Stimulated activated CD4-positive, alpha-beta T cell treated with anti-CD3 and anti-CD28 coated beads, TNF-alpha, amount 100 ng/mL, for 24 hours (primary cell): ENCODE measurements at places on chromosomes 11 and 22.

GRCh38 chr11:120793150-120793549 is 230.8 kb upstream of the TBCEL start:
- no peak for DNase-seq

DNA sequence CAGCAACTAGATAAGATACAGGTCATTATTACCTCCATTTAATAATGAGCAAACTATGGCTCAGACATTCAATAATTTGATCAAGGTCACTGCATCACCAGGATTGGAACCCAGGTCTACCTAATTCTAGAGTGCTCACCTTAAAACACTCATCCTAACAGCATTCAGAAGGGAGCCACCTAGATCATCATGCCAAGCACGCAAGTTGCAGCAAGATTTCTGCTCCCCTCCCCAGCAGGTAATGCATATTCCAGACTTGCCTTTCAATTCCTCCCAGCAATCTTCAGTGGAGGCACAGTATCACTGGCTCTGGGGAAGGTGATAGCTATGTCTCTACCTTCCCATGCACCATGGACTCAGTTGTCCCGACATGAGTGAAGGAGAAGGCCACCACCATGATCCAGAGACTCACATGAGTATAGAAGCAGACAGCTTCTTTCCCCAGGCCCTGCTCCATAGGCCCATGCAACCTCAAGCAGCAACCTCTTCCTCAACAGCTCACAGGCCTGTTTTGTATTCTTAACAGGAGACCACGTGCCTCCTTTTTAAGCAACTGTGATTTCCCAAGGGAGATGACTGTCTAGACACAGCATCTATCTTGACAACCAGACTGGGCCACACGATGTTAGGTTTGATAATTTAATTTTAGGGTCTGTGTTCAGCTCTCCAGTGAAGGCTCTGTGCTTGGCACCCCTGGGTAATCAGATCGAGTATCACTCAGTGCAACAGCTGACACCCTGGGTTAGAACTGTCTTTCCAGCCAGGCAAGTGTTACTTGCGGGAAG is 36.4 kb downstream of the RAB30 start:
- no peak for DNase-seq

DNA sequence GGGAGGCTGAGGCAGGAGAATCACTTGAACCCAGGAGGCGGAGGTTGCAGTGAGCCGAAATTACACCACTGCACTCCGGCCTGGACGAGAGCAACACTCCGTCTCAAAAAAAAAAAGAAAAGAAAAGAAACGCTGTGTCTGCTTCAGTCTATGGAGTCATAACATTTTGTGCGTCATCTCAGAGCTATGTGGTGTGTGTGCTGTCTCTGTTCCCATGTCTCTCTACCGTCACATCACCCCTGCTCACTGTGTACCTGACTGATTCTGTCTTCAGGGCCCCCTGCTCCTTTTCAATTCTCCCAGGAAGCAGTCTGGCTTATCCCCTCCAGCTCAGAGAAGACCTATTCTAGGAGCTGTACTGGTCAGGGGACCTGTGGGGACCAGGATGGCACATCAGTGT is 7.0 kb downstream of the BACE1-AS start:
- DNase-seq, result no peak

DNA sequence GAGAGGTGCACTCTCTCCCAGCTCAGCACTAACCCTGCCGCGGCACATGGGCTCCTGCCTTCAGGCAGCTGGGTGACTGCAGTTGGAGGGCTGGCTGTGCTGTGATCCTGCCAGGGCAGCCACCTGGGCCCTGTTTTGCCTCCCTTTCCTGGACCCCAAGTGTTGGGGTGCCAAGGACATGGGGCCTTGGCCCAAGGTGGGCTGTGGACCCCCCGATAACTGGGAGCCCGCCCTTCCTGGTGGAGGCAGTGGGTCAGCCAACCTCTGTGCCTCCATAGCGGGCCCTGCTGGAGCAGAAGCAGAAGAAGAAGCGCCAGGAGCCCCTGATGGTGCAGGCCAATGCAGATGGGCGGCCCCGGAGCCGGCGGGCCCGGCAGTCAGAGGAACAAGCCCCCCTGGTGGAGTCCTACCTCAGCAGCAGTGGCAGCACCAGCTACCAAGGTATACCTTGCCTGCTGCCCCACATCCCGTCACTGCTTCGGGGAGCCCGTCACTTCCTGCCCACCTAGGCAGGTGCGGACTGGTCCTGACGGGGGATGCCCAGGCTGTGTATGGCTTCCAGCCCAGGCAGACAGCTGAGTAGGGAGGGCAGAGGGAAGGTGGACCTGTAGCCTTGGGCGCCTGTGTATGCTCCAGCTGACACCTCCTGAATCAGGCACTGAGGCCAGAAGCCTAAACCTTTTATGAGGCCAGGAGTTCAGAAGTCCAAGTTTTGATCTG is 8.9 kb downstream of the TUB start:
- DNase-seq, result no peak

GRCh38 chr11:131204765-131205380 is 165.5 kb upstream of the NTM start:
- no peak for DNase-seq

DNA sequence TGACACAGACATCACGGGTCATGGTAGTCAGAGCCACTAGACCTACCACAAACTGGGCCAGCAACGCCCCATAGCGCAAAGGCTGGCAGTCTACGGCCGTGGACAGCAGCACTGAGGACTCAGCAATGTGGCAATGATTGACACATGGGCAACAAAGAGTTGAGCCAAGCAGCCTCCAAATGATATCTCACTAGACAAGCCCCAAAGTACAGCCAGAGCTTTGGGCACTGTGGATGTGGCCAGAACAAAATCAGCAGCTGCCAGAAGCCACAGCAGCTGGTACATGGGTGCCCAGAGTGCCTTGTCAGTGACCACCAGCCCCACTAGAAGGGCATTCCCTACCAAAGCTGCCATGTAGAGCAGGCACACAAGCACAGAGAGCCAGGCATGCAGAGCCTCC is 11.2 kb upstream of the UBQLNL start:
- no peak for DNase-seq

- DNase-seq, result no peak
Observed at GRCh38 chr11:80309301-80309700, 868.5 kb upstream of the TENM4 start.

- DNase-seq, result no peak
Observed at GRCh38 chr11:109486129-109486528, 64.1 kb downstream of the C11orf87 start.

DNA sequence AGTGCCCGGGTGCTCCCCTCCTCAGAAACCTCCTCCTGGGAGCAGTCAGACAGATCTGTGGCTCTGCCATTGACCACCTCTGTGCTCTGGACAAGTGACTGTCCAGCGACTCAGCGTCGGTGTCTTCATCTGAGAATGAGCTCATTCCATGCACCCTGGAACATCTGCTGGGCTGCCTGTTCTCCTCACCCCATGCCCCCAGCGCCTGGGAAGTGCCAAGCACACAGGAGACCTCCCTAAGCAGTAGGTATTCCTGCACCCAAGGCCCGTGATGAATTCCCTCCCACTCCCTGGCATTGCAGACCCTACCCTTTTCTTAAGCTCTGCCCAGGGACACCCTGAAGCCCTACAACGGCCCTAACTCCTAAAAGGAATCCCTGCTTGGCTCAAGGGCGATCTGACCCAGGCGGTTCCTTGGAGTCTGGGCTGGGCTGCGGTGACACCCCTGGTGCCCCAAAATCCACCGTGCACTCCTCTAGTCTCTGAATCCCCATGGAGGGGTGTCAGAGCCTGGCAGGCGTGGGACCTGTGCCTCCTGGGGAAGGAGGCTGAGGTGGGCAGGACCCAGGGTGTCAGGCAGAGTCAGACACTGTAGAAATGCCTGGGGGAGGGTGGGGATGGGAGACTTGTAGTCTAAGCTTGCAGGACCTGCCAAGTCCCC is 92.0 kb downstream of the CEP164 start:
- DNase-seq, result no peak

GRCh38 chr11:38598418-38598817 is 2000.4 kb upstream of the RAG2 start:
- no peak for DNase-seq

DNA sequence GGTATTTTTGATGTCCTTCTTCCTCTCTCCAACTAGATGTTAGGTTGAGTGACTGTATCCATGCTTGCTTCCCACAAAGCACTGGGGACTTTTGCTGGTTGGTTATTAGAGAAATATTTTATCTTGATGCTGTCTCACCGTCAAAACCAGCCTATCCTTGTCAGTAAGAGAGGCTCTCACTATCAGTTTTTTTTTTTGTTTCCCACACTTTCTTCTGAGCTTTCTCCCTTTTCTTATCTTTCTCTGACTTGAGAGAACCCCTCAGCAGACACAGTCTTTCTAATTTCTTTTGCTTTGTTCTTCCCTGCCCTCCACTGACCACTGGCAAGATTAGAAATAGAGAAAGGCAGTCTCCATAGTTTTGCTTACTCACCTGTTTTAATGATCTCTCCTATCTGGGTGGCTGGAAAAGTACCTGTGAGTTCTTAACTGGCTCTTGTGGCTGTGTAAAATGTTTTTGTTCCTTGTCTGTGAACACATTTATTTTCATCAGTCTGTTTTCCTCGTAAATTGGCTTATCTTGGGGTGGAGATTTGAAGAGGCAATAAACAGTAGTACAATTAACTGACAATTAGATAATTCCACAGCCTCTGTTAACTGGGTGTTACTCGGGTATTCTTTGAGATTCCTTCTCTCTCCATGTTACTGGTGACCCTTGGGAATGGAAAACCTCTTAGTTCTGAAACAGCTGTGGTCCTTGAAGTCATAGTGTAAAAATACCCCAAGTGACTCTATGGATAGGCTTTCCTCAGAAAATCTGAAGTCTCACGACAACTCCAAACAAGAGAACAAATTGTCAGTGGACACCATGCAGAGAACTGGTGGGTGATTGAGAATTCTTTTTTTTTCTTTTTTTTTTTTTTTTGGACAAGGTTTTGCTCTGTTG is at the start of gene NXPE1:
NXPE1 (minus strand) TSS at position 457 of the 886 bp plus-strand sequence. CDS start 8,680 bp downstream, outside the sequence.
- no peak for DNase-seq

GRCh38 chr11:133191931-133192330 is 340.4 kb downstream of the OPCML start:
- no peak for DNase-seq

- DNase-seq, result no peak
Observed at GRCh38 chr11:3684129-3684818, 13.1 kb upstream of the CHRNA10 start.

DNA sequence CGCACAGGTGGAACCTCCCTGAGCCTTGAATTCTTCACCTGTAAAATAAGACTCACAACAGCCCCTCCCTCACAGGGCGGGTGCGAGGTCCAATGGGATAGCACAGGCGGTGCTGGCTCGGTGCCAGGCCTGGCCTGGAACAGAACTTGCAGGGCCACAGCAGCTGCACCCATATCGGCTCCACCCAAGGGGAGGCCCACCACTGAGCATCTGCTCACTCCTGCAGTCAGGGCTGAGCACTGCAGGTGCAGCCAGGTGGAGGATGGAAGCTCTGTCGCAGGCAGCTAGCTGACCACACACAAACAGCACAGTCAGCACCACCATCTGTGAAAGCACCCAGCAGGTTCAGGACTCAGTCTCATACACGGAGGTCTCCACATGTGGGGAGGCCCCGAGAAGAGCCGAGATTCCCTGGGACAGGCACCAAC is 19.6 kb downstream of the VPS37C start:
- no peak for DNase-seq

GRCh38 chr11:61632096-61632495 is 48.1 kb upstream of the DAGLA start:
- DNase-seq, result no peak

GRCh38 chr11:61702701-61703312 is 22.6 kb downstream of the DAGLA start:
- DNase-seq, result no peak

GRCh38 chr11:40293655-40294348 is 1165.7 kb downstream of the LRRC4C start:
- no peak for DNase-seq

GRCh38 chr11:96033599-96033998 is 109.7 kb upstream of the MTMR2 start:
- no peak for DNase-seq

DNA sequence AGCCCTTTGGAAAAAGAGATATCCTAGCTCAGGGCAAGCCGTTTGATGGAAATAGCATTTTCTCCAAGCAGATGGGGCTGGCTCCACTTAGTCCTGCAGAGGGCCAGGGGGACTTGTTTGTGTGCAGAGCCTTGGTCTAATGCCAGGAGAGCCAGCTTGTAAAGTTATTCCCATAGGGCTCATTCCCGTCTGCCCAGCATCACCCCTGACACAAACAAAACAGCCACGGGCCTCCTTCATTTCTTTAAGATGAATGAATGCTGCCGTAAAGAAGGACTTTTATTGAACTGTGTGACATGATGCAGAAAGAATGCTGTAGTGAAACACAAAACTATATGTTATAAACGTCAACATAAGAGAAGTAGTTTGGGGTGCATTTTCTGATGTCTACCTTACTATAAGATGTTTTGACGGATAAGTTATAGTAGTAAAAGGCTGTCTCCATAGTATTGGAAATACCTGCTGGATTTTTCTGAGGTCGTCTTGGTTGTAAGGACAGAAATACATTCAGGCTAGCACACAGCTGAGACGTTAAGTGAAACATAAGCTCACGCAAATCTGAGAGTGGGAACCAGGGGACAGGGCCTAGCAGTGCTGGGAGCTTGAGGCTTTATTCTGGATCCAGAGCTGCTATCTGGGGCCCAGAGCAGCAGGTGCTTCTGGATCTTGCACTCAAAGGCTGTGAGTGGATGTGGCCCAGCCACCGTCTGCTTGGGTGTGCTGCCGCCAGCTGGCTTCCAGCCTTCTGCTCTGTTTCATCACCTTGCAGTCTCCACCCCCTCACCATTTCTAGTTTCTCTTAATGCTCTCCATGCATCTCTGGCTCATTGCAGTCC is 53.3 kb downstream of the NCAM1 start:
- no peak for DNase-seq

- no peak for DNase-seq
Observed at GRCh38 chr11:46049325-46049897, 71.8 kb downstream of the PHF21A start.

DNA sequence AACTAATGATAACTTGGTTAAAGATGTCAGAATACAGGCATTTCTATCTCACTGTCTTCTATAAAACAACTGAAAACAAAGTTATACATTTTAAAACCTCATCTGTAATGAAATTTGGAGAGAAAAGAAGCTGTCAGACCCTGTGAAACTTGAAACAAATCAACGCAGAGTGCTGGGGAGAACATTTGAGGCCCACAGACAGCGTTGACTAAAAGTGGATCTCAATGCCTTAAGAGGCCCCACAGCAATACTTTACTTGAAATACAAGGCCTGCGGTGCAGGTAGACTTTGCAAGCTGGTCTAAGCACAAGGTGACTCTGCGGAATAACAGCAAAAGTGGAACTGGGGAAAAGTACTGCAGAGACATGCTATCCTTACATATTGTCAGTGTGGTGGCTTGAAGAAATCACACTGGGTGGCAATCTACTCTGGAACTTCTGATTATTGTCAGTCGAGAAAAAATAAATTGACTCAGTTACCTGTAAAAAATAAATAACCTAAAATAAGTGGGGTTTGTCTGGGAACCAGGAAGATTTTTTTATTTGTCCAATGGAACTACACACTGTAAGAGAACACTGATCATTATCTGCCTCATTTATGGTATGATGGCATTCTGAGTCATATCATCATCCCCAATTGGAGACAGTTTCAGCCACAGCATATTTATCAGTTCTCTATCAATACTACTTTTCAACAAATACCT is 138.9 kb downstream of the LUZP2 start:
- DNase-seq, result no peak
